ENCODE measurements at places on chromosomes 4 and X.
A peak's percentile ranks its signal among the peaks of the same experiment; 100 is the strongest.

DNA sequence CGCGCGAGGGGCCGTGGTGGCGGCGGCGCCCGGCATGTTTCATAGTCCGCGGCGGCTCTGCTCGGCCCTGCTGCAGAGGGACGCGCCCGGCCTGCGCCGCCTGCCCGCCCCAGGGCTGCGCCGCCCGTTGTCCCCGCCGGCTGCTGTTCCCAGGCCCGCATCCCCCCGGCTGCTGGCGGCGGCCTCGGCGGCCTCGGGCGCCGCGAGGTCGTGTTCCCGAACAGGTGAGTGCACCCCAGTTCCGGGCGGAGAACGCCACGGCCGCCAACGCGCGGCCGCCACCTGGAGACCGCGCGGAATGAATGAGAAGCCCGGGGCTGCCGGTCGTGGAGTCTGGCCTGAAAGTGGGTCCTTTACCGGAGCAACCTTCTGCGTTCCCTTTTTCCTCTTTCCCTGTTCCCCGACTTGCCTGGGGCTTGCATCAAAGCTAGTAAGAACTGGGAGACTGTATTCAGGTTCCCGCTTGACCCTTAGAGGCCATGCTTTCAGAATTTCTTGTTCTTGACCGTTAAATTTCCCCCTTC lies 429 bp downstream of the NOCT start:
- no peak for DNase-seq

DNA sequence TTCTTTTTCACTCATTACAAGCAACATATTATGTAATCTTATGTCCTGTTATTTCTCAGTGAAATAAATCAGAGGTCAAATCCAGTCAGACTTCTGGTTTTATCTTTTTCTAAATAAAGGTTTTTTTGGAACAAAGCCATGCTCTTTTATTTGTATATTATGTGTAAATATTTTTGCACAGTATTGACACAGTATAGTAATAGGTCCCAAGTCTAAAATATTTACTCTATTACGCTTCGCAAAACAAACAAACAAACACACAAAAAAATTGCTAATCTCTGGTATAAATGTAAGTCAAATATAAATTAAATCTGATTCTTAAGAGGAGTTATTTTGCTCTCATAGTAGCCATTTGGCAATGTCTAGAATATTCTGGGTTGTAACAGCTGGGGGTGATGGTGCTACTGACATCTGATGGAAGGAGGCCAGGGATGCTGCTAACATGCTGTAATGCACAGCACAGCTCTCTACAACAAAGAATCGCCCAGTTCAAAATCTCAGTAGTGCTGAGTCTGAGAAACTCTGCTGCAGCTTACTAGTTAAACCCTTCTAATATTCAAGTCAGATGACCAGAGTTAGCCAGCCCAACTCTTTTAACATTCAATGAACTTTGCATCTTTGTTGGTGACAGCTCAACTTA lies 602.1 kb downstream of the RAB28 start:
- DNase-seq: no peak

GRCh38 chrX:108163333-108164082 lies 71.9 kb downstream of the ATG4A start:
- DNase-seq: no peak

DNA sequence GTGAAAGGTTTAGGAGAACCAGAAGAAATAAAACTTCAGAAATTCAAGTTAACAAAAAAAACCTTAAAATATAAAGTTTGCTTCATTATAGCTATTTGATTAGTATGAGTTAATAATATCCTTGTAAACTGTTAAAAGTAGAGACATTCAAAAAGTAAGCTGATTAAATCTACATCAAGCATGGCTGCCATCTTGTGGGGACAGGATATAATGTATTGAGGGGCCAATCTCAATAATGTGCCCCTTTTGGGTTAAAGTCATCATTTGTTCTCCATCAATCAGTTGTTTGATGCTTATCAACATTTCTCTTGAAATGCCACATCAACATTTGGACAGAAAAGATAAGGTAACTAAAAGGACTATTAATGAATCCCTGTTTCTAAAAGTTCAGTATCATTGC lies 4.6 kb upstream of the GRID2 start:
- no peak for DNase-seq

- DNase-seq: no peak
Observed at GRCh38 chrX:3440981-3441380, 94.5 kb upstream of the MXRA5 start.

DNA sequence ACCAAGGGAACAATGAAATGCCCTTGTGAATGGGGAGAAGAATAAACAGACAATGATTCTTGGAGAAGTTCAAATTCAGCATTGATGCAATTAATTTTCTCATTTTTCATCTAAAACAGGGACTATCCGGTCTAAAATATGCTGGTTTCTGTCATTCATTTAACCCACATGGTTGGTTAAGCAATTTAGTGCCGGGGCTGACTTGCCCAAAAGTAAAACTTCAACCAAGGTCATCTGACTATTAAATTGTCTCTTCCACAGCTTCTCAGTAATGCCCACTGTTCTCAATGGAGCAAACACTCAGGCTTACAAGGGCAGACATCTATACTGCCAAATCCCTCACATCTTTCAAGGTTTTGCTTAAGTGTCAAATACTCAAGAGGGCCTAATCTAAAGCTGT lies 51.3 kb downstream of the ANXA10 start:
- no peak for DNase-seq

DNA sequence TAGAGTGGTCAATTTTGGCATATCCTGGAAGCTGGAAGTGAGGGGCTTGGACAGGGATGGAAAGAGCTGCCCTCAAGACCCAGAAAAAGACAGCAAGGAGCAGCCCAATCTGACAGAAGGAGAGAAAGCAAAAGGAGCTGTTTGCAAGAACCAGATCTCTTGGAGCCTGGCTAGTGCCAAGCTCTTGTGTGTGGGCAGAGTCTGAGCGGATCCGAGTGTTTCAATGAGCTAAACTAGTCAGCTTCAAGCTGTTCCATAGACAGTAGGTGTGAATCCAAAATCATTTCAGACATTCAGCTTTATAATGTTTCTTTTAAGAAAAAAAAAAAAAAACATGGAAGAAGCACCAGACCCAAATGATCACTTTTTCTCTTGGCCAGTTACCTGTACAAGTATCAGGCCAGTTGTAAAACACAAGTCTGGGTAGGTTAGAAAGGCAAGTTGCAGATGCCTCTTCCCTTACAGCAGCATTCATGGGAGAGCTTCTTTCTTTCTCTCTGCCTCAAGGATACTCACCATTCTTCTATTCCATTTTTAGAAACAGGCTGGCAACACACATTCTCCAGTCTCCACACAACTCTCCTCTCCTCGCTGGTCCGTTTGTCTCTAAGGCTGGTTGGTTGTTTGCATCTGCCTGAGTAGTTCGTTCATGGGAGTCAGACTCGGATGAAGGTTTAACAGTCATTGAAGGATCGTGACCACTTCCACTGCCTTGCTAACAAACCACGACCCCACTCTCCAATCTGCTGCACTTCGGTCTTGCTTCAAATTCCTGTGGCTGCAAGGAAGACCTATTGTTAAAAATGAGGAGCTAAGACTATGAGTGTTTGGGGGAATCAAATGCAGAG lies 105.2 kb upstream of the GATB start:
- no peak for DNase-seq

GRCh38 chr4:17578482-17578891 lies 1.5 kb downstream of the LAP3 start:
- DNase-seq: no peak

DNA sequence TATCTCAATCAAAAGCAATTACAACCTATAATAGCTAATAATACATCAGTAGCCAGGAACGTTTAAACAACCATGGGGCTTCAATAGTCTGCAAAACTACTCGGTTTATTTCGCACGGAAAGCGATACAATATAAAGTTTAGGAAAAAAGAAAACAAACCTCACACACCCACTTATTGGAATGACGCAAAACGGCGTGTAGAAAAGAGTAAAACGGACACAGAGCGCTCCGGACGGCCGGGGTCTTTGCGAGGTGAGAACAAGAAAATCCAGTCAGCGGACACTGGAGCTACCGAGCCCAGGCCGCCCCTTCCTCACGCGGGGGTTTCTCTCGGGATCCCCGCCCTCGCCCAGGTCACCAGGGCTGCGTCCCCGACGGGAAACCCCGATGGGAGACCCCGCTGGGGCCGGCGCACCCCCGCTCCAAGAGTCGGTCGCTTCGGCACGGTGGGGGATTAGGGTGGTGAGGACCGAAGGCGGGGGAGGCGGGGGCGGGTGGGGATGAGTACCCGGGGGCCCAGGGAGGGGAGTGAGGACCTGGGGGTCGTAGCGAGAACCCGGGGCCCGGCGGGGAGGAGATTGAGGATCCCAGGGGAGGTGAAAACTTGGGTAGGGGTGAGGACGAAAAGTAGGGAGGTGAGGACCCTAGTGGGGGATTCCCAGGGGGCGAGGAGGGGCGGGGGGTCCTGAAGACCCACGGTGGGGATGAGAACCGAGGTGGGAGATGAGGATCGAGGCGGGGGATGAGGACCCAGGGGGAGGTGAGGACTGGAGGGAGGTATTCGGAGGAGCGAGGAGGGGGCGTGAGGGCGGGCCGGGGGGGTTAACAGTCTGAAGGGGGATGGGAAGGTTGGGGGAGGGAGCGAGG lies 737 bp downstream of the NELFA start:
- DNase-seq: no peak

DNA sequence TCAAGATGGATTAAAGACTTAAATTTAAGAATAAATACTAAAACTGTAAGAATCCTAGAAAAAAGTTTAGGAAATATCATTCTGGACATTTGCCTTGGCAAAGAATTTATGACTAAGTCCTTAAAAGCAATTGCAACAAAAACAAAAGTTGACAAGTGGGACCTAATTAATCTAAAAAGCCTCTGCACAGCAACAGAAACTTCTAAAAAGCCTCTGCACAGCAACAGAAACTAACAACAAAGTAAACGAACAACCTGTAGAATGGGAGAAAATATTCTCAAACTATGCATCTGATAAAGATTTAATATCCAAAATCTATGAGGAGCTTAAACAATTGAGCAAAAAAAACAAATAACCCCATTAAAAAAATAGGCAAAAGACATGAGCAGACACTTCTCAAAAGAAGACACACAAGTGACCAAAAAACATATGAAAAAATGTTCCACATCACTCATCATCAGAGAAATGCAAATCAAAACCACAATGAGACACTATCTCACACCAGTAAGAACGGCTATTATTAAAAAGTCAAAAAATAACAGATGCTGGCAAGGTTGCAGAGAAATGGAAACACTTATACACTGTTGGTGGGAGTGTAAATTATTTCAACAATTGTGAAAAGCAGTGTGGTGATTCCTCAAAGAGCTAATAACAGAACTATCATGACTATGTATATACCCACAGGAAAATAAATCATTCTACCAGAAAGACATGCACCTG lies 5.5 kb upstream of the OPRPN start:
- no peak for DNase-seq

- DNase-seq: no peak
Observed at GRCh38 chr4:53840643-53841042, 223.8 kb downstream of the CHIC2 start.

GRCh38 chr4:98261405-98262291 lies 464 bp downstream of the RAP1GDS1 start:
- DNase-seq: peak; percentile 21

DNA sequence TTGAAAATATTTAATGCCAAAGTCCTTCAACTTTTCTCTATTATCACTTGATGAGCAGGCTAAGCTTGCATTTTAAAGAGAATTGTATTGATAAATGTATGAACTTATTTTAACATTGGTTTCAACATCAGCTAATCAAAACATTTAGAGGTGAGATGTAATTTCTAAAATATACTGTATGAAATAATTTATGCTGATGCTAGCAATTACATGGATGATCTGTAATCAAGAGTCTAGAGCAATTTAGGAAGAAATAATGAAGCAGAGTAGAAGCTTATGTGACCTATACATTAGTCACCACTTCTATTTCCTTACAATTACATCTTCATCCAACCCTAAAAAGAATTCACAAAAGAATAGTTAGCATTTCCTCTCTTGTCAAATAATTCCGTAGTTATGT lies 226.8 kb downstream of the KLHL4 start:
- no peak for DNase-seq

- no peak for DNase-seq
Observed at GRCh38 chrX:781224-782204, 150.9 kb downstream of the SHOX start.

GRCh38 chr4:16582526-16582925 lies 315.9 kb downstream of the LDB2 start:
- no peak for DNase-seq

GRCh38 chr4:13829457-13829856 lies 201.9 kb upstream of the BOD1L1 start:
- no peak for DNase-seq

DNA sequence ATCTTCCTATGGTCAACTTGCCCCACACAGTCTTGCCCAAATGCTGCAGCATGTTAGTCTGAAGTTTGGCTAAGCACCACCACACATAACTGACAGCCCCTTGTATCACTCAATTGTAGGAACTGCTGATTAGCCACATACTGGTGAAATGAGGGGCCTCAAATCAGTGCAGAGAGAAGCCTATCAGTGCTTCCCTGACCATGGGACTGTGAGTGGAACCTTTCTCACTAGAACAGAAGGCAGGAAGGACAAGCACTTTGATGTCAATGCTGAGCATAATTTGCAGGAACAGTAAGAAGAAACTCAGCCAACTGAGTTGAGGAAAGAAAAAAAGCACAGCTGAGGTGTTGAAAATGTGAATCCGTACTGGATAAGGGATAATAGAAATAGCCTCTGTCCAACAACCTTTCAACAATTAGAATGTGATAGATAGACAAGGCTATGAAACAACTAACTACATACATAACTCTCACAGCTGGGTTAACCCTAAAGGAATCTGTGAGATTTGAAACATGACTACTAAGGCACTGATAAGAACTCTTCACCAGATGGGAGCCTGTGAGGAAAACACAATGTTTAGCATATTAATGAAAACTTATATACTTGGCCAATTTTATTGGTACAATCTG lies 136.6 kb upstream of the SH3RF1 start:
- no peak for DNase-seq

DNA sequence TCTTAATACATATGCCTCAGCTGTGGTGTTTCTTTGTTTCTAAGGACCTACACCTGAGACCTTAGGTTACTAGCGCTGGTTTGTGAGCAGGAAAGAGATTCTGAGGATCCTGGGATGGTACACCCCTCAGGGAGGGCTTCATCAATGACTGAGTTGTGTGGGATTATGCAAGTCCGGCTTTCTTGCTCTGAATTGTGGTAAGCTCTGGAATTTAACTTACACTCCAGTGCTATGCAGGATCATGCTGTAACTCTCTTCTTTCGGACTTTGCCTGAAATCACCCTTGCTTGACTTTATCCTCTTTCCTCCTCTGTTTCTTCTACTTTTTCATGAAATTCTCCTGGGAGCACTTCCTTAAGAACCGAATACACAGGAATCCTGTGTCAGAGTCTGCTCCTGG lies 431.5 kb upstream of the BOD1L1 start:
- DNase-seq: no peak

All from stimulated activated CD8-positive, alpha-beta memory T cell treated with anti-CD3 and anti-CD28 coated beads, Interleukin-4, amount 100 ng/mL, for 24 hours (primary cell).